Stimulated activated CD4-positive, alpha-beta T cell treated with anti-CD3 and anti-CD28 coated beads, TNF-alpha, amount 100 ng/mL, for 1 hour (primary cell): ENCODE measurements at places on chromosomes 13 and 19.

DNA sequence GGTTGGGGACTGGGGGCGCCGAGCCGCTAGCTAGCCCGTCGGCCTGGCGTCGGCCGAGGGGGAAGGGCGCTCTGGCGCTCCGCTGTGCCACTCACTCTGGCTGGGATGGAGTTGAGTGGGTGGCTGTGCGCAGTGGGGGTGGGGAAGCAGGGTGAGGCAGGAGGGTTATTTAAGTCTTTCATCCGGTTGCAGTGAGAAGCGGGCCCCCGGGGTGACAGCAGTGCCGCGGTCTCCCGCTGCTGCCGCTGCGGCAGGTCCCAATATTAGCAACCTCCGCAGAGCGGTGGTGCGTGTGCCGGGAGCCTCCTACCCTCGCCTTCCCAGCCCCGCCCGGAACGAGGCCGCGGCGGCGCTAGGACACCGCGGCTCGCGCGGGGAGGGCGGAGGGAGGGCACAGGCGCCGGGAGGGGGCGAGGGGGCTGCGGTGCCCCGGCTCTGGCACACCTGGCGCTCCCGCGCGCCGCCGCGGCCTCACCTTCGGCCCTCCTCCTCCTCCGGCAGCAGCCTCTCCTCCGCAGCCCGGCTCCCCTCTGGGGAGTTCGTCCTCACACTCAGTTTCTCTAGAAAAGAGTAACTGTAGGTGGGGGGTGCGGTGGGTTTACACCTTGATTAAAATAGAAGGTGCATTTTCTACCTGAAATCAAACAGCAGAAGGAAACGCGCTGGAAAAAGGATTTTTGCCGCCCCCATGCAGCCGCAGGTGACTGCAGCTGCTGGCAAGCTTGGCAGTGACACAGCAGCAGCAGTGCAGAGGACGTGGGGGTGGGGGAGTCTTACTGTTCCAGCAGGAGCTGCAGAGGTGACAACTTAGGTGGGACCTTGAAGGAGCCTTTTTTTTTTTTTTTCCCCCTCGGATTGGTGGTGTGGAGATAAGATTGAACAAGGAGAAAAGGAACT, 4.5 kb downstream of the FGF9 start:
- DNase-seq = no peak

DNA sequence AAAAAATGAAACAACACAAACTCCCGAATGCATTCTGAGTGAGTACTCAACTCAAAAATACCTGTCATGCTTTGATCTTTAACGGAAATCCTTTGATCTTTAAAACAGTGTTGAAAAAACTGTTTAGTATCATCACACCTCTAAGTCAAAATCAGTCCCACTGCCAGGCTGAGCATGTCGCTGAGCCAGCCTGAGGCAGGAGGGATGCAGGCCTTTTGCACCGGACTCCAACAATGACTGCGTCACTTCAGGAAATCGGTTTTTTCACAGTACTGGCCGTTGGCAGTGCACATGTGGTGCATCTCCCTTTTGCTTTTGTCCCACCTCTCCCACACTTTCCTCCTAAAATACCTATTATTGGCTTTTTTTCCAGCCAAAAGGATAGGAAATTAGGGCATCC, 78.2 kb downstream of the SHISA2 start:
- DNase-seq = no peak

GRCh38 chr19:44608391-44608821, 5.0 kb upstream of the IGSF23 start:
- DNase-seq = no peak

DNA sequence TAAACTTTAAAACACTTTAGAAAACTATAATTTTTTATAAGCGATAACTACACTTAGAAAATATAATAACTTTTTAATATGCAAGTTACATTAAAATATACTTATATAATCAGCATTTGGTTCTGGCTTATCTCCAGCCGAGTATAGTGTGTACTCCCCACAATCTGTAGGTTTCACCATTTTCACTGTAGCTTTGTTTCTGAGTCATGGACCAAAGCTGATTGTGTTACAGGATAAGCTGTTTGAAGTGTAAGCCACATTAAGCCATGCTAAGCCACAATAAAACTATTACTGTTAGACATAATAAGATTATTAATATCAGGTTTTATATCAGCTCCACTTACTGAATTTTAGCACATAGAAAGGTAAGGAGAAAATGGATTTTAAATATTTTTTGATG, 43.8 kb downstream of the CCDC122 start:
- no peak for DNase-seq

- DNase-seq = no peak
These were observed 5.9 kb upstream of the GPR18 start for GRCh38 chr13:99264051-99264450.

GRCh38 chr13:79406597-79406908, 498 bp upstream of the RBM26 start:
- DNase-seq = no peak

DNA sequence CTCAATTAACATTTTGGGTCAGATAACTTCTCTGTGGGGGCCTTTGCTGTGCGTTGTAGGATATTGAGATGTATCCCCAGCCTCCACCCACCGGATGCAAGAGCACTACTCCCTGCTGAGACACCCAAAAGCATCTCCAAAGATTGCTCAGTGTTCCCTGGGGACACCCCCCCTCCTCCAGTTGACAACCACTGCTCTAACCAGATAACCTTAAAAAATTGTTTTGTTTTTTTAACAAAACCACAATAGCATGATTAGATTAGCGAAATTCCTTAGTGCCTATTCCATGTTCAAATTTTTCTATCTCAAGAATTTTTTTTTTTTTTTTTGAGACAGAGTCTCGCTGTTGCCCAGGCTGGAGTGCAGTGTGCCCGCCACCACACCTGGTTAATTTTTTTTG, 2.6 kb upstream of the EPN1 start:
- no peak for DNase-seq

DNA sequence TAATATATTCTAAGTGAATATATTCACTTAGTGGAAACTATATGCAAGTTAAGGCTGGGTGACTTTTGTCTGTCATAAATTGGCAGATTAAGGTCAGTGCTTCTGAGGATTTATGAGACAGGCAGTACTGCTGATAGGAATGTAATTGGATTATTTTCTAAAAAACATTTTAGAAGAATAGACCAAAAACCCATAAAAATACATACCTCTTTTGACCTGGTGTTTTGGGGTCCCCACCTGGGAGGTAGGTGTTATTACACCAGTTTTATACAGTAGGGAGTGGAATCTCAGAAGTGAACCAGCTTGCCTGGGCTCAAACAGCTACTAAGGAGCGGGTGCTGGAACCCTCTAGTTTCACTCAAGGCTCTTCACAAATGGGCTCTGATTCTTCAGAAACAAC, 25.3 kb downstream of the COG3 start:
- DNase-seq = no peak

- DNase-seq = peak; percentile 82
These were observed 2.5 kb downstream of the PRR12 start for GRCh38 chr19:49593233-49594113.

GRCh38 chr19:3537101-3537437, 1.9 kb upstream of the TEKTIP1 start:
- DNase-seq = no peak

DNA sequence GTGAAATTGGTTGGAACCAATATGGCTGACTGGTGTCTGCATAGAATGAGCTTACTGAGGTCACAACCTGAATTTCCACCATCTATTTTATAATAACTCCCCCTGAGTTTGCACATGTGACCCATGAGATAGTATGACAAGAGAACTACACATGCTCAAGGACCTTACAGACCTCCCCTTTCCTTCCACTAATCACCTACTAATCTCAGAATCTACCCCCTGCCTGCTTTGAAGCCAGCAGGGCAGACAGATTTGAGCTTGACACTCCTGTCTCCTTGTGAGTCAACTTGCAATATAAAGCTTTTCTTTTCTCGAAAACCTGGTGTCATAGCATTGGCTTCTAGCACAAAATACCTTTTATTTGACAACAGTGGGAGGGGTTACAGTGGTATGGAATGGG, 248.4 kb downstream of the RFC3 start:
- no peak for DNase-seq

- no peak for DNase-seq
These were observed 12.7 kb downstream of the SLC25A42 start for GRCh38 chr19:19076476-19076875.

GRCh38 chr13:23547000-23547590, 23.1 kb upstream of the TNFRSF19 start:
- DNase-seq = no peak

DNA sequence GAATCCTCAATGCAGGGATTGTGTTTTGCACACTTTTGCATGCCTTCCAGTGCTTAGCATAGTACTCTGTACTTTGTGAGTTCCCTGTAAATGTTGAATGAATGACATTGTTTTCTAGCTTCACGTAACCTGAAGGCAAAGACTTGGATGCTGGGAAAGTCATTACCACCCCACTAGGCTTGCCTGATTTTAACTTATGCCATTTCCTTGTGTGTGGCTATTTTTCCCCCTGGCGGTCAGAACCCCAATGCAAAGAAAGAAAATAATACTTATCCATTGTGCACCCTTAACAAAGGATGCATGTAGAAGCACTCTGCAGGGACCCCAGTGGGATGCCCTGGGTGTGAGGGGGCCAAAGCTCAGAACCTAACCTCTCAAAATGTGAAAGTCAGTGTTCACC, 1.2 kb upstream of the ENOX1 start:
- no peak for DNase-seq

DNA sequence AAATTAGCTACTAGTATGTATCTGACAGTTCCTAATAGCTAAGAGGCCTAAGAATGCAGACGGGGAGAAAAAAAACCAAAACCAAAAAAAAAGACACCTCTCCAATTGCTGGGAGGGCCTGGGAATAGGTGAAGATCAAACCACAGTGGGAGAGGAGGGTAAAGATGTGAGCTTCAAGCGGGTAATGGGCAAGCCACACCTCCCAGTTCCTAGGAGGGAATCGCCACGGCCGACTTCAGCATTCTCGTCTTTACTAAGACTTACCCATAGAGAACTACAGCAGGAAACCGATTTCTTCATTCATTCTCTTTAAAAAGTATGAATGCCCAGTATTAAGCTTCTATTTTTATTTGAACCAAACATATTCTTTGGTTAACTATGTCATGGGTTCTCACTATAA, 5.6 kb upstream of the EEF1AKMT1 start:
- no peak for DNase-seq

GRCh38 chr13:73335210-73335609, 276.4 kb downstream of the KLF5 start:
- DNase-seq = no peak

DNA sequence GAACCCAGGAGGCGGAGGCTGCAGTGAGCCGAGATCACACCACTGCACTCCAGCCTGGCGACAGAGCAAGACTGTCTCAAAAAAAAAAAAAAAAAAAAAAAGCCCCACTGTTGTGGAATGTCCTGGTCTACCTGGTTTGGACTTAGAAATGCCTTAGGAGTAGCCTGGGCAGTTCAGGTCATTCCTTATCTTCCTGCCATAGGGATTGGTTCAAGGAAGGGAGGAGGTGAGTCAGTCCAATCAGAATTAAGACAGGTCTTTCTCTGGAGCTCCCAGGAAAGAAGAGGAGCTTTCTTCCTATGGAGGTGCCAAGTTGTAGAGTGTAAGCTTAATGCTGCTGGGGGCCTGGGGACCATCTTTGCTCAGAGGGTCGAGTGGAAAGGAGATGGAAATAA, 44.8 kb downstream of the SIPA1L3 start:
- DNase-seq = no peak

GRCh38 chr13:51113969-51114368, 2.9 kb upstream of the C13orf42 start:
- no peak for DNase-seq

GRCh38 chr19:38559428-38560401, 58.0 kb downstream of the MAP4K1 start:
- no peak for DNase-seq

GRCh38 chr13:56530096-56530495, 610.6 kb upstream of the PRR20A start:
- no peak for DNase-seq

- DNase-seq = no peak
These were observed 70.0 kb downstream of the FOXO1 start for GRCh38 chr13:40596484-40596883.

DNA sequence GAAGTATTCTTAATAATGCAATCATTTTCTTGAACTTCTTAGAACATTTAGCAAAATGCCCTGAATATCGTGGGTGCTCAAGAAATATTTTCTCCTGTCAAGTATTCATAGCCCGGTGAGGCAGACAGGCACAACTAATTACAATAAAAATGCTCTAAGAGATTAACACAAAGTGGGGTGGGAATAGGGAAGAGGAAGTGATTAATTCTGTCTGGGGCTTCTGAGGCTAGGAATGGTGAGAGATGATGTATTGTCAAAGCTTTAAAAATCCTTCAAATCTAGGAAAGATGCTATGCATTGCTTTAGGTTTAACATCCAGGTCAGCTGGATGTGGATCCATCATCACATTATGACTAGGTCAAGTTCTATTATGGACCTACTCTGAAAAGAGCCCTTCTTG, 66.9 kb upstream of the POSTN start:
- DNase-seq = no peak

DNA sequence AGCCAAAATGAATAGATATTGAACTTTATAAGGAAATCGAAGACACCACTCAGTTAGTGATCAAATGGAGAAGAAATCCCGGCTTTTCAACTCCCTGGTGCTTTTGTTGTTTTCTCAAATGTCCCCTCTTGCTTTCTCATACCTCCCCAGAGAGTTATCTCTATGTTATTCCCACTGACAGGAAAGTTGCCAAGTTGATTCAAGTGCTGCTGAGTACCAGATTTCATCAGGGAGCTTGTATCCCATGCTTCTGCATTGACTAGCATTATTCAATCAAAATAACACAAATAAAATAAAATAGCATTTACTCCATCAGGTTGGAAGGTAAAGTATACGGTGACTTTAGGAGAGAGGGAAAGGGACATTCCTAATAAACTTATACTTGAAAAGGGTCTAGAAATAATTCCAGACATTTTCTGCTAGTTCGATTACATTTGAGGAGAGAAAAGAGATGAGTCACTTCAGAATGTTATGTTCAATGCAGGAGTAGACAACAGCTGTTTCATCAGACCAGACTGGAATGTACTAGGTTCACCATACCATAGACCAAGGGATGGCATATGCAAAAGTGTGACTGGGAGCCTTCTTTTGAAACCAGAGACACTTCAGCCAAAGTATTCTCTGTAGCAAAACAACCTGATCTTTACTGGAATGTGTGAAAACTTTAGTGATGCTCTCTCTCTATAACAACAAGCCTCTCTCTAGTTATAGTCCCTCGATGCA, 397.8 kb downstream of the FGF14 start:
- no peak for DNase-seq

DNA sequence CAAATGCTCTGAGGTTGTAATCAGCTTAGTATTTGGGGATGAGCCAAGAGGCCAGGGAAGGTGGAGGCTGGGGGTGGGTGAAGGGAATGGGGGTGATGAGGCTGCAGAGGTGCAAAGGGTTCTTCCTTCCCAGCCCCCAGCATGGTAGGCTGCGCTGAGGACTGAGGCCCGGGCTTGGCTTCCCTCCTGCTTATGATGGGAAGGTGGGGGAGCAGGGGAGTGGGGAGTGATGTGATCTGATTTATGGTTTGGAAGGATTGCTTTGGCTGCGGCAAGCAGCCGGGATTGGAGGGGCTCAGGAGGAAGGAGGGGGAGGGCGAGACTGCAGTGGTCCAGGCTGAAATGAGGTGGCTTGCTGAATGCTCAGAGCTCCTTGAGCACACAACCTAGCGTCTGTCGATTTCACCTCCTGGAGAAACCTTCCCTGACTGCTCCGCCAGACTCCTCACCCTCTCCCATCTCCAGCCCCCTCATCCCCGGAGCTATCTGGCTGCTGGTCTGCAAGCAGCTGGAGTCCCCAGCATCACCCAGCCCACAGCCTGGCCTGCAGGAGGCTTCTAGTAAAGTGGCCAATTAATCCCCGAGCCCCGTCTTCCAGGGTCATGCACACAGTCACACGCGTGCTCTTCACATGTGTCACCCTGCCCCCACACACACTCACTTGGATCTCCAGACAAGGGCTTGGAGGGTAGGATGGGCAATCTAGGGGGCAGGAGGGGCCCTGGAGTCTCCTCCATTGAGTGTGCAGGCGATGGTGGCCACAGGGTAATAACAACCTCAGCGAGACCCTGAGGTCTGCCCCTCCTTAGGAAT, 757 bp upstream of the CLEC11A start:
- no peak for DNase-seq
